Stimulated activated CD4-positive, alpha-beta T cell treated with anti-CD3 and anti-CD28 coated beads, Interleukin-15, amount 100 ng/mL, for 24 hours (primary cell): ENCODE measurements at places on chromosomes 2 and 18.

- DNase-seq, result peak; percentile 81
Observed at GRCh38 chr2:20642055-20642971, 8.6 kb downstream of the HS1BP3 start.

DNA sequence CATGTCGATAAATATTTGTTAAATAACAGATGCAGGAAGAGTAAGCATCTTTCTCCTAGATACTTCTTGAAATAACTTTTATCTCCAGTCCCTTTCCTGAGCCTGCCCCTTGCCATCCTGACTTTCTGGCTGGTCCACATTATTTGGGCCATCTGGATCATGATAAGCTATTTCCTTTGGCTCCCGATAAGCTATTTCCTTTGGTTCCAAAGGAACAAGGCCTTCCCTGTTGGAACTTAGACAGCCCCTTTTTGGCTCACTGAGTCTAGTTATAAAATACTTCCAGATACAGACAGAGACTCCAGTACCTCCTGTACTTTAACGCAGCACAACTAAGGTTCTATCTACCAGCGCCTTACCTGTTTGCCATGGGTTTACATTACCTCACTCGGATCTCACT lies 205.3 kb upstream of the CCDC150 start:
- no peak for DNase-seq

DNA sequence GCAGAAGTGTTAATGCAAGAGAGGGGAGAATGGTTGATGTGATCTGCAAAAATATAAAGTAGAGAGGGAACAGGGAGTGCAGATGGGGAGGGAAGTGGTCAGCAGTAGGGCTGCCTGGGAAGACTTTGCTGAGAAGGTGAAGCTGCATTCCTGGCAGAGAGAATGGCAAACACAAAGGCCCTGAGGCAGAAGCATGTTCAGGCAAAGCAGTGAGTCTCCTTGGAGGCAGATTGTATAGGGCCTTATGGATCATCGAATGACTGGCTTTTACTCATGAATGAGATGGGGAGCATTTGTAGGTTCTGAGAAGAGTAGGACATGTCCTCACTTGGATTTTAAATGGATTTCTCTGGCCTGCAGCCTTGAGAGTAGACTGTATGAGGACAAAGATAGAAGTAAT lies 9.5 kb downstream of the ITGA6 start:
- DNase-seq, result no peak

DNA sequence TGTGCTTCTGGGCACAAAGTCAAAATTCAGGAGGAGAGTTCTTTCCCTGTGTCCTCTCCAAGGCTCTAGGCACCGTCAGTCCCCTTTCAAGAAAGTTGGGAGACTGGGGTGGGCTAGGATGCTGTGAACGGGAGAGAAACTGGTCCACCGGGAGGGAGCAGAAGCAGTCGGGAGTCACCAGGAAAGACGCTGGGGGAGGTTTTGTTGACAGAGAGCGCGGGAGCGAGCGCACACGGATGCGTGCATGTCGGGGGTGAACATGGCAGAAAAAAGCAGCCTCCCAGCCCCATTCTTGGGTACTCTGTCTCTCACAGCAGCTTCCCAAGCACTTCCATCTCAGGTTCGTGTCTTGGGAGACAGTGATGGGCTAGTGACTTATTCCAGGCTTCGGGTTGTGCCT lies 97.1 kb upstream of the PXDN start:
- DNase-seq, result no peak

DNA sequence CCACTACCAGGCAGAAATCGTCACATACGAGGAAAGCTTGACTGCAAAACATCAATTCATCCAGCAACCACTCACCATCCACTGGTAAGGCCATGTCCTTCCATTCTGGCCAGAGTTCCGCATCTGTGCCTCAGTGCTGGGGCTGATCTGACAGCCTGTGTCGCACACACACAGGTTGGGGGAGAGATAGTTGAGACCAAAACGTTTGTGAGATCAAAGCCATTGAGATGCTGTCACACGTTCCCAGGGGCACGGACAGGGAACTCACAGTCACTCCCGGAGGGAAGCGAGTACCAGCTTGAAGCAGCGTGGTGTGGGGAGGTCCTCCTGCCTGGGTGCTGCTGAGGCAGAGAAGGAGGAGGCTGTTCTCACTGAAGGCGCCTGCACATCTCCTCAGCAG lies 458.5 kb upstream of the SALL3 start:
- DNase-seq, result no peak
